ENCODE measurements at places on chromosomes 1 and 21. TPM values are rescaled to one million over a fixed set of nuclear protein-coding genes. Genes with fewer than 3 reads are reported as not detected.

- DNase-seq: no peak
These were observed 222.2 kb downstream of the NRIP1 start for GRCh38 chr21:14842601-14843000.

DNA sequence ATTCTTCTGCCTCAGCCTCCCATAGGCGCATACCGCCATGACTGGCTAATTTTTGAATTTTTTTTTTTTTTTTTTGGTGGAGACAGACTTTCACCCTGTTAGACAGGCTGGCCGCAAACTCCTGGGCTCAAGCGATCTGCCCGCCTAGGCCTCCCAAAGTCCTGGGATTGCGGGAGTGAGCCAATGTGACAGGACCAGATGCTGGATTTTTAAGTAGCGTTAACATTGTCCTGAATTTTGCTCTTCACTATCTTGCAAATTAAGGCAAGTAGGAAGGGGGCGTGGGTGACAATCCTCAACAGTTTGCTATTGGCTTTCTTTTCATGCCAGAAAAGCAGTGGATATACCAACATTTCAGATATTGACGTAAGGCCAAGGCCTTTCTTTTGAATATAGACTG, 49.7 kb upstream of the TSNAX start:
- DNase-seq: no peak

GRCh38 chr1:43705982-43706597, 1.2 kb upstream of the ST3GAL3 start:
- no peak for DNase-seq

DNA sequence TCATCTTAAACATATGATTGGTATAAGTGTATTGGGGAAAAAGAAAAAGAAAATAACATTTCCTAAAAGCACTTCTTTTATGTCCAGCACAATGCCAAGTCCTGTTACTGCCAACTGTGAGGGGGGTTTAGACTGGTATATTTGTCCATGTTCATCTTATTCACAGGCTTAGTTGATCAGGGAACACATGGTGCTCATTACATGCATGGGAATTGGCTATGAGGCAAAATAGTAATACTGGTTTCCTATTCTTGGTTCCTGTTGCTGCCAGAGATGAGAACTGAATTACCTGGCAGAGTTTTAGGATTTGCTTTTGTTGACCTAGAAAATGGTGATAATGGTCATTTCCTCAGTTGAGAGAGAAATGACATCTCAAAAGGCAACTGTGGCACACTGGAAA, 398.8 kb downstream of the DUSP10 start:
- DNase-seq: no peak

GRCh38 chr1:67850151-67850551, 16.9 kb upstream of the GNG12 start:
- DNase-seq: no peak

- DNase-seq: no peak
These were observed 70.2 kb upstream of the KIF26B start for GRCh38 chr1:245084551-245084950.

DNA sequence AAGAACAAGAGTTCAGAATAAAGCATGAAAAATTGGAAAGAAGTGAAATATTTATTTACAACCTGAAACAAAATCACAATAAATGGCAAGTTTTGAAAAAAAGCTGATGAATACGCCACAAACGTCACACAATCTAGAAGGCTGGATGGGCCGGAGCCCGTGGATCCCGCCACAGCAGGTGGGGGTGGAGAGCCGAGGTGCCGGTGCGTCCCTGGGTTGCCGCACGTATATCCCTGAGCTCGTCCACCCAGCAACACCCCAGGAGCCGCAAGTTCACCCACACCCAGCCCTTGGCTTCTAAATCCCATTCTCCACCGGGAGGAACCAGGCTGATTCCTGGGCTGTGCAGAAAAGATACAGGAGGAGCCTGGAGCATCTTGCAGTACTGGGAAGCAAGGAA, 25.6 kb upstream of the TTLL10 start:
- DNase-seq: no peak

- peak; percentile 84 for DNase-seq
These were observed 17.5 kb upstream of the COL6A2 start for GRCh38 chr21:46080171-46081021.

DNA sequence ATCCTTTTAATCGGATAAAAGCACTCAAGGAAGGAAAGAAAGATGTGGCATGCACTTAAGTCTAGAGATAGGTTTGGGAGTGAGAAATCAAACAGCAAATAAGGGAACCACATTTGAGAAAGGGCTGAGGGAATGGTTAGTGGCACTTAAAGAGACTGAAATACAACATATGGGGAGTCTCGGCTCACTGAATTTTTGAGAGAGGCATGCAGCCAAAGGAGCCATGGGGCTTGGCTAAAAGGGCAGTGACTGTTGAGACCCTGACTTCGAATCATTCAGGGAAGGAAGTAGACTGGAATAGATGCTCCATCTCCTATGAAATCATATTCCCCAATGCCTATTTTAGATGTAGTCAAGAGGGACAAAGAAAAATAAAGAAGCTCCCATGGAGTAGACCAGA, 58.3 kb upstream of the HAO2 start:
- DNase-seq: no peak

- DNase-seq: no peak
These were observed 6.2 kb downstream of the ILDR2 start for GRCh38 chr1:166969074-166969677.

- DNase-seq: no peak
These were observed 350.0 kb upstream of the RUNX1 start for GRCh38 chr21:35399002-35399530.

DNA sequence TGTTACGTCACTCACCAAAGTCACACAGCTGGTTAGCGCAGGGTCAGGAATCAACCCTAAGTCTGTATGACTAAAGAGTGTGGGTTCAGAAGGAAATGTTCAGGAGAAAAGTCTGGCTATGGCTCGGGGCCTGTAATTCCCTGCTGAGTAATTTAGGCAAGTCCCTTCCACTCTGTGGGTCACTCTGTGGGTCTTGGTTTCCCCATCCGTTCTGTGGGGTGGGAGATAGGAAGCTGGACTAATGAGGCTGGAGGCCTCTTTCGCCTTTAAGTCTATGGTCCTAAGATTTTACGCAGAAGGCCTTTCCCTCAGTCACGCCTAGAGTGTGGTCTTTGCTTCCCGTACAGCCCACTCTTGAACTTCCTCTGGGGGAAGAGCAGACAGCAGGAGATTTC, 14.3 kb upstream of the MED18 start:
- DNase-seq: no peak

DNA sequence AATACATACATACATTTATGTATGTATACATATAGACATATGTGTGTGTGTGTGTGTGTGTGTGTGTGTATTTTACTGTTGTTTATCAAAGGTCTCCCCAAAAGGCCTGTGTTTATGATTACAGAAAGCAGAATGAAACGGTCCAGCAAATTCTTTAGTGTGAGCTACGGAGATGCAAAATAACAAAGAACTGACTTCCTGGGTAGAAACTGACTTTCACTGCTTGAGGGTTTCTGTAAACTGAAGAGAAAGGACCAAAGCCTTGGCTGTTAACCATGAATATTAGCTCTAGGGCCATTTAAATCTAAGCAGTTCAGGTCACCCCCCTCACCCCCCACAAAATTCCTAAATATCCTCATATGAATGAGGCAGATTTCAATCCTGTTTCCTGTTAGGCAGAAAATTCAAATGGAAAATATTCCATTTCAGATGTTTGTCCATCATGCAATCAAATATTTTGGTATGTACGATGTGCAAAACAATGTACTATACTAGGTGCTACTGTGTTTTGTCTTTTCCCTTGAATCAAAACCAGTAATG, 213.2 kb downstream of the TGFB2 start:
- DNase-seq: no peak

DNA sequence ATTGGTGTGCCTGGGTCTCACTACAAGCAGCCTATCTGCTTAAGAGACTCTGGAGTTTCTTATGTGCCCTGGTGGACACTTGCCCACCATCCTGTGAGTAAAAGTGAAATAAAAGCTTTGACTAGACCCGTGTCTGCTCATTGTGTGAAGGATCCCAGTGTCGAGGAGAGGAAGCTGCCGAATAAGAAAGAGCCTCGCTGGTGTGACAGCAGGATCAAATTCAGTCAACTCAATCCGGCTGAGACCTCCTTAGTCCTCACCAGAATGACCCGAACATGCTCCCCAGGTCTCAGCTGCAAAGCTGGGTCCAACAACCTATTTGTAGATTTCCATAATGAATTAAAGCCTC, 14.8 kb downstream of the CD2 start:
- DNase-seq: no peak

- DNase-seq: no peak
These were observed 360.3 kb downstream of the TGFB2 start for GRCh38 chr1:218705391-218705790.

- DNase-seq: no peak
These were observed 7.5 kb downstream of the IKBKE start for GRCh38 chr1:206477581-206478380.

DNA sequence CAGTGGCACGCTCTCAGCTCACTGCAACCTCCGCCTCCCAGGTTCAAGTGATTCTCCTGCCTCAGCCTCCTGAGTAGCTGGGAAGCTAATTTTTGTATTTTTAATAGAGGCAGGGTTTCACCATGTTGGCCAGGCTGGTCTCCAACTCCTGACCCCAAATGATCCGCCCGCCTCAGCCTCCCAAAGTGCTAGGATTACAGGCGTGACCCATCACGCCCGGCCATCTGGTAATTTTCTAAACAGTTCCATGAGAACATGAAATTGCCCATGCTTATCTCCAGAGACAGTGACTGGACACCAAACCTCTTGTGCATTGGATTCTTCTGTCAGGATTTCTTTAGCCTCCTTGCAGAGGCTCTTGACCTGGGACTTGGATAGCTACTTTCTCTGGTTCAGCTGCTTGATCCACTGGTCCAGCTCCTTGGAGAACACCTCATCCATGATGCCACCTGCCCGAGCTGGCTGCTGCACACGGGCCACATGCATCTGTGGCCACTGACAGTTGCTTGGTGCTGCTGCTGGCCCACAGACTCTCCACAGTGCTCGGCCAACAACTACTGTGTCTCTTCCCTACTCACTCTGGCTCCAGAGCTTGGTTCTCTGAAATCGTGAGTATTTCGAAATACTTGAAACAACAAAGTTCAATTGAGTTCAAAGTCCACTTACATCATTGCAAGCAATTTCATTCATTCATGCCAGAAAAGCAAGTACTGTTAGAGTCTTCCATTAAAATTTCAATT, 40.0 kb upstream of the CTPS1 start:
- DNase-seq: no peak

DNA sequence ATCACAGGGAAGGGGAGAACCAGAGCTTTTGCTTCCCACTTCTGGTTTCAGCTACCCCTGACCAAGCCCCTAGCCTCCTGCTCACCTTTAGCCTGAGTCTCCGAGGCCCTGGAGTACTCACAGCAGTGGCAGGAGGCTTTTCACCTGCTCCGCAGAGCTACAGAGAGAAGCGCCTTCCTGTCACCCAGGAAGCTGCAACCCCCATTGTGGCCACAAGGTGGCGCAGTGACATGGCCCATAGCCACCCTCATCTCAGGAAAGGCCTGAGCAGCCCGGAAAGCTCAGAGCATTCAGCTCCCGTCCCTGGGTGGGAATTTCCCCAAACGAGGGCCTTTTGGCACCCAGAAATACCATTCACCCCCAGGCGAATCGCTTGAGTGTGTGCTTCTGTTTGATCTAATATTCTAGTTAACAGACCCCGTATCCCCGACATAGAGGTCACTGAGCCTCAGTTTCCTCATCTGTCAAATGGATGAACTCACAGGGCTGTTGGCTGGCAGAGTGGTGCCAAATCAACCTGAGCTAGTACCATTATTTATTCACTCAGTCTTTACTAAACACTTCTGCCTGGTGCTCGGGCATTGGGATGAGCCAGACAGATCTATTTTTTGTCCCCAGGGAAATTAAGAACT, 25.3 kb downstream of the A3GALT2 start:
- DNase-seq: peak; percentile 86

DNA sequence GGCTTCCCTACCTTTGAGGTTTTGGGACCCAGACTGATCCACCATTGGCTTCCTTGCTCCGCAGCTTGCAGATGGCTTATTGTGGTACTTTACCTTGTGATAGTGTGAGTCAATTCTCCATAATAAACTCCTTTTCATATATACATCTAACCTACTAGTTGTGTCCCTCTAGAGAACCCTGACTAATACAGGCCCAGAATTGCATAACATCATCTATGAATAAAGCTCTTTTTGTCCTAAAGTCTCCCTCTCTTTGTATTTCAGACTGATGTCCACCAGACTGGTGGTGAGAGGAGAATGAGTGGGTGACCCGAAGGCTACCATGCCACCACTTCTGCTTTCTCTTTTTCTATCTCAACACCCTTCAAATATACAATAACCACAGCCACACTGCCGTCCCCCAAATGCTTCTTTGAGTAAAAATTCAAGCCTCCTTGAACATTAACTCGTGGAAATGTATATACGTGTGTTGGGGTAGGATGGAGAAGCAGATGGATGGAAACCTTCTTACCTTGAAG, 265.7 kb downstream of the PTBP2 start:
- no peak for DNase-seq

PCAT6 gene
- 1.7 TPM for total RNA-seq

KCNN3 gene
- total RNA-seq: 3.2 TPM

C1orf174 gene
- total RNA-seq: 16.7 TPM

PRELP gene
- 217 TPM for total RNA-seq

TRIM67 gene
- total RNA-seq: not detected

ADCY10 gene
- 0.24 TPM for total RNA-seq

PLA2G4A gene
- 4.6 TPM for total RNA-seq

All from aorta (tissue), 5 donors.